Activated gamma-delta T cell treated with Interleukin-2 at 50 U/mL for 16 hours (primary cell): ENCODE measurements at places on chromosomes 1 and 21.

DNA sequence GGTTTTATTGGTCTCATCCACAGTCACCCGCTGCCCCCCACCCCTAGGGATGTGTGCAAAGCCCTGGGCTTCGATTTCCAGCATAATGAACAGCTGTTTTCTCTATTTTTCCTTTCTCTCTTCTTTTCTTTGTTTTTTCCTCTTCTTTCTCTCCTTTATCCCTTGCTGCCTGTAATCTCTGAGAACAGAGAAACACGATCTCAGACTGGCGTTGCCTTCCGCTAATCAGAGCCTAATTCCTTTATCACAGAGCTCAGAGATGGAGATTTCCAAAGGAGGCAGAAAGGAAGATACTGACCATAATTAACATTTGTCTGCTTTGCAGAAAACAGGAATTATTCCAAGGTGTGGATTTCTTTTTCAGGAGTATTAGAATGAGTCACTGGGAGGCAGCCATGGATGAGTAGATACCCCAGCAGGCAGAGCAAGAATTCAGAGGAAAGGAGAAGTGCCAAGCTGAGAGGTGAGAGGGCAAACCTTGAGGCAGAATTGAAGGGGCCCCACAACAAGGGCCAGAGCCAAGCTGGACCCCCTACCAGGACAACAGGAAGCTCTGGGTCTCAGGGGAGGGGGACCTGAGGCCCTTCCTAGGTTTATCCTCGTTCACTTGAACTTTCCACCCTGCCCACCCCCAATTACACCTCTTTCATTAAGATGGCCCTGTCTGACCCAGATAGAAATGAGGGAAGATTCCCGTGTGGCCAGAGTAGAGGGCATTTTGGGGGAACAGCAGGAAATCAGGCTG is 33.3 kb downstream of the MATN1 start:
- DNase-seq, result no peak

DNA sequence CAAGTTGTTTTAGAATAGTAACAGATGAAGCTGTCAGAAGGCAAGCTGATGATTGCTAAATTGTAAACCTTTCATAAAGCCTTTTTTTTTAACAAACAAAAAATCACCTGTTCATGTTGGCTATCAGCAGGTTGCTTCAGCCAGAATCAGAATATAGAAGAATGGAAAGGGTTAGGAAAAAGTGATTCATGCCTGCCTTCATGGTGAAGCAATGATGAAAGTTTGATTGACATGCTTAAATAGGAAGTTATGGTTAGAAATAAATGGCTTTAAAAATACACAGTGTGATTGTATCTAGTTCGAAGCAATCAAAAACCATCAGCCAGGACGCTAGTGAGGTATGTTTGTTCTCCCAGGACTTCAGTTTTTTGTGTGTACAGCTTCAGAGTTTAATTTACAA is 37.9 kb downstream of the GABPA start:
- no peak for DNase-seq

DNA sequence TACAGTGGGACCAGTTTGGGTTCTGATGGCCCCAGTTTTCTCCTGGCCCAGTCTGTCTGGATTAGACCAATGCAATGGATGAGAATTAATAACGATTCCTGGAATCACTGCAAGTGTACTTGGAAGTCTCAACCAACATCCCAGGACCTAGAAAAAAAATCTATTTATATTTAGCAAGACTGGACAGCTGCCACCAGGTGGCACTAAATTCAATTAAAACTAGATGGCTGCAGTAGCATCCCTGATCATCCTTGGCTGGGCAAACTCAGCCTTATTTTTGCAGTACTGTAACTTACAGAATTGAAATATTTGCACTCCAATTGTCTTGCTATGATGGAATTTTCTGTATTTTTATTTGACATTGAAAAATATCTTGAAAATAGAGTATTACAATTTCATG is 165.7 kb downstream of the NCAM2 start:
- peak; percentile 11 for DNase-seq

DNA sequence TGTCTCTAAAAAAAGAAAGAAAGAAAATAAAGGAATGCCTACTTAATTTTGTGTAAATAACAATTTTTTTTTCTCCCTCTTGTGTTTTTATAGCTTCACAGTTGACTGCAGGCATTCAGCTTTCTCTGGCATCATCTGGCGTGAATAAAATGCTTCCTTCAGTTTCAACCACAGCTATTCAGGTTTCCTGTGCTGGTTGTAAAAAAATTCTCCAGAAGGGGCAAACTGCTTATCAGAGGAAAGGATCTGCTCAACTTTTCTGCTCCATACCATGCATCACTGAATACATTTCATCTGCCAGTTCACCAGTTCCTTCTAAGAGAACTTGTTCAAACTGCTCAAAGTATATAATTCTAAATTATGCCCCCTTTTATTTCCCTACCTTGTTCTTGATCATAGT is 18.0 kb downstream of the ZMYM1 start:
- no peak for DNase-seq

GRCh38 chr1:226482975-226483700 is 65.4 kb upstream of the STUM start:
- no peak for DNase-seq

GRCh38 chr1:199862047-199862446 is 165.5 kb upstream of the NR5A2 start:
- no peak for DNase-seq
